Body of pancreas (tissue), 4 donors: ENCODE measurements at places on chromosomes 5 and 9. TPM values are rescaled to one million over a fixed set of nuclear protein-coding genes. Genes with fewer than 3 reads are reported as not detected.

TXNDC8 gene
- not detected for total RNA-seq

PCDHA2 gene
- 1.3 TPM for total RNA-seq

CTNND2 gene
- total RNA-seq = 82.4 TPM

ACTBL2 gene
- total RNA-seq = not detected

TCERG1 gene
- total RNA-seq = 41.5 TPM

ANKRD18A gene
- 6.5 TPM for total RNA-seq

OGN gene
- total RNA-seq = 4.4 TPM

THOC3 gene
- total RNA-seq = 26.0 TPM

FAM221B gene
- not detected for total RNA-seq

FAM114A2 gene
- total RNA-seq = 8.9 TPM

MEF2C gene
- 7.0 TPM for total RNA-seq

SPACA9 gene
- not detected for total RNA-seq

CATSPER3 gene
- total RNA-seq = 0.52 TPM

PLCXD3 gene
- total RNA-seq = 3.9 TPM

PCDHA10 gene
- total RNA-seq = 6.6 TPM

ALDOB gene
- 86.6 TPM for total RNA-seq

FASTKD3 gene
- 1.3 TPM for total RNA-seq

DMRT3 gene
- total RNA-seq = not detected

FCN1 gene
- not detected for total RNA-seq

COL23A1 gene
- total RNA-seq = not detected

CNTNAP3B gene
- total RNA-seq = 11.2 TPM

PCA3 gene
- not detected for total RNA-seq

DNAJC18 gene
- total RNA-seq = 1.6 TPM
